ENCODE measurements at places on chromosomes 4 and X. TPM values are rescaled to one million over a fixed set of nuclear protein-coding genes. Genes with fewer than 3 reads are reported as not detected.

Gene PABPC1L2A
- 0.35 TPM for total RNA-seq

GRCh38 chr4:153023692-153024394 is 87.7 kb downstream of the FHDC1 start:
- no peak overlapping the region for H3K4me3 ChIP-seq
- peaks cover 4% of the 10 kb centered on the region for H3K36me3 ChIP-seq
- no peaks in the 10 kb centered on the region for H3K4me1 ChIP-seq
- no peak overlapping the region for H3K27ac ChIP-seq

GRCh38 chrX:149910178-149910695 is 19.1 kb upstream of the HSFX4 start:
- DNase-seq = no peak
- H3K27ac ChIP-seq = no peak overlapping the region
- H3K36me3 ChIP-seq = peaks cover 4% of the 10 kb centered on the region
- no peak overlapping the region for H3K4me3 ChIP-seq
- no peaks in the 10 kb centered on the region for H3K4me1 ChIP-seq

DNA sequence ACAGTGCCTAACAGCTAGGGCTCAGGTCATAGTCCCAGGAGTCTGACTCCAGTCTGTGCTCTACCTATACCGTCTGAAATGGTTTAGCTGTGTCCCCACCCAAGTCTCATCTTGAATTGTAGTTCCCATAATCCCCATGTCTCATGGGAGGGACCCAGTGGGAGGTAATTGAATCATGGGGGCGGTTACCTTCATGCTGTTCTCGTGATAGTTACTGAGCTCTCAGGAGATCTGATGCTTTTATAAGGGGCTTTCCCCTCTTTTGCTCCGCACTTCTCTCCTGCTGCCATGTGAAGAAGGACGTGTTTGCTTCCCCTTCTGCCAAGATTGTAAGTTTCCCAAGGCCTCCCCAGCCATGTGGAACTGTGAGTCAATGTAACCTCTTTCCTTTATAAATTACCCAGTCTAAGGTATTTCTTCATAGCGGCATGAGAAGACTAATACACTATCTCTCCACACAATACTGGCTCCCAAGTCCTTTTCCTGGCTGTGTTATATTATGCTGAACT is 110.8 kb downstream of the AFAP1 start:
- no peak for DNase-seq
- peaks cover 14% of the 10 kb centered on the region for H3K36me3 ChIP-seq
- H3K4me3 ChIP-seq = no peak overlapping the region
- peaks cover 6% of the 10 kb centered on the region for H3K4me1 ChIP-seq
- H3K27me3 ChIP-seq = no peaks in the 10 kb centered on the region

Gene ETDB
- total RNA-seq = not detected

Measured in H9 (cell line).